ENCODE measurements at places on chromosomes 5 and 9.

DNA sequence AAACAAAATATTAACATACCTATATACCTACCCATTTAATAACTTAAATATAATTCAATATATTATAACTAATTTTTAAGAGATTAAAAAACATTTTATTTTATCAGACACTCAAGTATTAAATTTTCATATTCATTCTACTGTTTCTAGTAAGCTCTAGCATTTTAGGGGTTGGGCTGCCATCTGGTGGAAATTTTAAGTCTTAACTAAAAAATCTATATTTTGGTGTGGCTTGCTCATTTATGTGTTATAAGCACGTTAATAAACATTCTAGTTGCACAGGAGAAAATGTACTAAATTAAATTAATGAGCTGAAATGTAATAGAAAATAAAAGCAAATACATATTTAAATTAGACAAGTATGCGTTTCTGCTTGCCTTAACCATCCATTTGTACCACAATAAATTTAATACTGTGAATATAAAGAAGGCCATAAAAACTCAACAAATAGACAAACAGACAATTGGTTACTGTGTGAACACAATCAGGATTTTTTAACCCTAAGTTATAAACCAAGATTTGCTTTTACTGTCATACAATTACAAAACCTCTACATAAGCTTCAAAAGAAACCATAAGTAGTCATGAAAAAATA, 1728.3 kb upstream of the CDH9 start:
- DNase-seq, result no peak

DNA sequence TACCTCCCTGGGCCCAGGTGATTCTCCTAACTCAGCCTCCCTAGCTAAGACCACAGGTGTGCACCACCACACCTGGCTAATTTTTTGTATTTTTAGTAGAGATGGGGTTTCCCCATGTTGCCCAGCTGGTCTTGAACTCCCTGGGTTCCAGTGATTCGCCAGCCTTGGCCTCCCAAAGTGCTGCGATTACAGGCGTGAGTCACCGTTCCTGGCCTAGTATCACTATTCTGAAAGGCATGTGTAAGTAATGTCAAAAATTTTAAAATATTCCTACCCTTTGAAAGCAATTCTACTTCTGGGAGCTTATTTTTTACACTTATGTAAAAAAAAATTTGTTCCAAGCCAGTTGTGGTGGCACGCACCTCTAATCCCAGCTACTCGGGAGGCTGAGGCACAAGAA, 27.1 kb upstream of the TLE1 start:
- DNase-seq, result no peak

DNA sequence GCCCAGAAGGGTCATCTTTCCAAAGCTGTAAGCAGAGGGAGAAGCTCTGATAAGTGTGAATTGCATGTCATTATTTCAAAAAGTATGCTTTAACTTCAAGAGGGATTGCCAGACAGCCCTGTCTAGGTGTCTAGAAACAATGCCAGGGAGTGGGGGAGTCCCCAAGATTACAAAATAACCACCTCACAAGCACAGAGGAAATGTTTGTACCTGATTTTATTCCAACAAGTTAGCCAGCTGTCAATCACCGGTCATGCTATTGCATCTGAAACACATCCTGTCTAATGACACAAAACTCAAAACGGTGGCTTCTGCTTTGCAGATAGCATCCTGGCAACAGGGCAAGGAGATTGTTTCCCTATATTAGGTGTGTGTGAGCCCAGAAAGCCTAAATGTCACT, 154.2 kb upstream of the WWC1 start:
- no peak for DNase-seq

- no peak for DNase-seq
Observed at GRCh38 chr9:127014910-127015540, 100.4 kb downstream of the RALGPS1 start.

DNA sequence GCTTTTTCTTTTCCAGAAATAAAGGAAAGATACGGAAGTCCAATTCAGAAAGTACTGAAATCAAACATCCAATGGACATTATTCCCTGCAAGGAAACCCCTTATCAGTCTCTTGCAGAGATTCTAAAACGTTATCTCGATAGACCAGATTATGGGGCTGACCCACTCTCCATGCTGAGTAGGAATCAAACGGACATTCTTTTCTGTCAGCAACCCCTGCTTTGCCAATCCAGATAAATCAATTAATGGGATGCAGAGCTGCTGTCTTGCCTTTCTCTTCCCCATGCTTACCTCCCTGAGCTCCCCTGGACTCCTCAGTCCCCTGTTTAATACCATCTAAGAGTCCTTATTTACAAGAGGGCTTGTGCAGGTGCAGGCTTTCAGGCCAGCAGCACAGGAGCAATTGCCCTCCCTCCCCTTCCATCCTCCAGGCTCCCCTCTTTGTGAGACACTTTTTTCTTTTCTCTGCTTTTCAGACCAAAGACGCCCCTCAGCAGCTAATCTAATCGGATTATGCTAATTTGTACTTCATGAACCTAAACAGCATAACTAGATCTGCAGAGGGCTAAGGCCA, 14.2 kb downstream of the TAL2 start:
- no peak for DNase-seq

GRCh38 chr5:88805151-88805784, 77.7 kb downstream of the MEF2C start:
- no peak for DNase-seq

GRCh38 chr9:130770679-130771442, 64.2 kb upstream of the ABL1 start:
- DNase-seq, result peak; percentile 55

- peak; percentile 78 for DNase-seq
Observed at GRCh38 chr5:139668064-139668880, 20.1 kb downstream of the CXXC5 start.

GRCh38 chr9:99824378-99825171, 2.9 kb downstream of the NR4A3 start:
- peak; percentile 86 for DNase-seq

DNA sequence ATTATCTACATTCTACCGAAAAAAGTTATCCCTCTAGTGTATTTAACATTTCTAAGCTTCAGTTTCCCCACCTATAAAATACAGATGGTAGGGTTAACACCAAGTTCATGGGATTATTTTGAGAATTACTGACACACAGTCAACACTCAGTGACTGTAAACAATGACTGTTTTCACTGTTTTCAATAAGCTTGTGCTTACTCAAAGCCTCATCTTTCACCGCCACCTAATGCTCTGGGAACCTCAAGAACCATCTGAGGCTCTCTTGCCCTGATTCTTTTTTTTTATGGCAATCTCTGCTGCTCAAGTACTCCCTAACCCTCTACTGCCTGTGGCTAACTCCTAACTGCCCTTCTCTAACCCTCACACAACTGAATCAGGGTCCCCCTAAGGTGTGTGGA, 59.6 kb downstream of the SETX start:
- no peak for DNase-seq

DNA sequence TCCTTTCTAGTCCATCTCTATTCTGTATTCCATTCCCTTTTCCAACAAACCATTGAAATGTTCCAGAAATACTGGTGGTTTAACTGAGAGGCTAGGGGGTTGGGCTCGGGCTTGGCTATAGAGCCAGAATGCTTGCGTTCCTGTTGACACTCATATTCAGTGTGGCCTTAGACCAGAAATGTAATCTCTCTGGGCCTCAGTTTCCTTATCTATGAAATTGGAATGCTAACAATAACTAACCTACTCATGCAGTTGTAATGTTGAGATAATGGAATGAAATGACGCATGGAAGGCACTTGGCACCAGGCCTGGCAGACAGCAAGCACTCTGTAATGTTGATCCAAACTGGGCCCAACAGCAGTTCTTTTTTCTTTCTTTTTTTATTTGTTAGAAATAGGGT, 26.8 kb downstream of the JADE2 start:
- DNase-seq, result no peak

DNA sequence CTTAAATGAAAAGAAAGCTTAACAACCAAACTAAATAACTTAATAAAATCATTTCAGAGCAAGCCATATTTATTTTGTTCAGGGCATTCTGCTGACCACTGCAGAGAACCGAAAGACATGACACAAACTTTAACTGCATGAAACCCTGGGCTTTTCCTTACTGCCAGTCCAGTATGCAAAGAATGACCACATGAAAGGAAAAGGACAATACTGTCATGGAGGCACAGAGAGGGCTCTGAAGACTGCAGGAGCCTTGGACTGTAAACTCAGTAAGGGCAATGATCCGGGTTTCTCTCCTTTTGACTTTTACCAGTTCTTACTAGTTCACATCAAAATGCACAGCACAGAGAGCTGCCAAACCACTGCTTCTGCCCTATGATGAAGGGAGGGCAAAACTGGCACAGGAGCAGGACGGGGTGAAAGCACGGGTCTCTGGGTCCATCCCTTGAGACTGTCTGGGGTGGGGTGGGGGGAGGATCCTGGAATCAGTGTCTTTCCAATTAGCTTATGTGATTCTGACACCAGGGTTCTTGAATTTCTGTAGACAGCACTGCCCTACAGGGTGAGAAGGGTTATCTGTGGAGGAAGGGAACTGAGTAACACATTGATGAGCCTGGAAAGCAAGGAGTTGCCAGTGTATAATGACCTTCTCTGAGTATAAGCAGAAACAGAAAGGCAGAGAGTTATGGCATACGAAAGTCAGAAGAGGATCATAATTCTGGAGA, 44.7 kb downstream of the RNF130 start:
- DNase-seq, result no peak

DNA sequence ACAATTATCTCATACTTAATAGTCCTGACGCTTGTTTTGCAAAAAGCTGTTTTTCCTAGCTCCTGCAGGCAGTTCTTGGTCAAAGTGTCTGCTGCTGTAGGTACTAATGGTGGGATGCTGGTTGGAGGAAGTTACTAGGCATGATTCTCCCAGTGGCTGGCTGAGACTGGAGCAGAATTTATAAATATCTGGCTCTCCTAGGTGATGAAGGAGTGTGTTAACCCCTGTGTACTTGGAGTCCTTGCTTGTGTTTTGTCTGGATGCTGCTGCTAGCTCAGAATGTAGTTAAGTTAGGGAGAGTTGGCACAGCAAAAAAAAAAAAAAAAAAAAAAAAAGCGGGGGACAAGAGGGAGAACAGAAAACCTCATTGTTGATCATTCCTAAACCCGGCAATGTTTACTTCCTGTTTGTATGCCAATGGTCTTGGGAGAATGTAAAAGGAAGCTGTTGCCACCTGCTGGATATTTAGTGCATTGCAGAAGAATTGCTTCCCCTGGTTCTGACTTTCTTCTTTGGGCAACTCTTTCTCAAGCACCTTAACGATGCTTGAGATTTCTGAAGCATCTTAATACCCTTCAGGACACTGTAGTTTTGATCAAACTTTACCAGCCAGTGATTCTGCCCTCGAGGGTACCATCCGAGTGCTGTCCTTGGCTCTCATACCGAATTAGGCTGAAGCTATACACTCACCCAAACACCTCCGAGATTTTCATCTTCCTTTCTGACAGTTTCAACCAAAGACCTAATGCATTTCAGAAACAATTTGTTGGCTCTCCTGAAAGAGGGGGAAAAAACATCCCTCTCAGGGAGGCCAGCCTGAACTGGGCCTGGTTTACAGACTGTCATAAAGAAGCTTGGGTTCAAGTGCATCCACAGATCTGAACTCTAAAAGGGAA, 71.7 kb upstream of the WWC1 start:
- DNase-seq, result peak; percentile 75

- DNase-seq, result no peak
Observed at GRCh38 chr5:179870403-179870903, 11.8 kb upstream of the MRNIP start.

- no peak for DNase-seq
Observed at GRCh38 chr9:35688558-35689541, 875 bp downstream of the TPM2 start.

- no peak for DNase-seq
Observed at GRCh38 chr5:164191240-164191639, 685.8 kb downstream of the MAT2B start.

- no peak for DNase-seq
Observed at GRCh38 chr9:93679536-93680442, 103.4 kb downstream of the PHF2 start.

DNA sequence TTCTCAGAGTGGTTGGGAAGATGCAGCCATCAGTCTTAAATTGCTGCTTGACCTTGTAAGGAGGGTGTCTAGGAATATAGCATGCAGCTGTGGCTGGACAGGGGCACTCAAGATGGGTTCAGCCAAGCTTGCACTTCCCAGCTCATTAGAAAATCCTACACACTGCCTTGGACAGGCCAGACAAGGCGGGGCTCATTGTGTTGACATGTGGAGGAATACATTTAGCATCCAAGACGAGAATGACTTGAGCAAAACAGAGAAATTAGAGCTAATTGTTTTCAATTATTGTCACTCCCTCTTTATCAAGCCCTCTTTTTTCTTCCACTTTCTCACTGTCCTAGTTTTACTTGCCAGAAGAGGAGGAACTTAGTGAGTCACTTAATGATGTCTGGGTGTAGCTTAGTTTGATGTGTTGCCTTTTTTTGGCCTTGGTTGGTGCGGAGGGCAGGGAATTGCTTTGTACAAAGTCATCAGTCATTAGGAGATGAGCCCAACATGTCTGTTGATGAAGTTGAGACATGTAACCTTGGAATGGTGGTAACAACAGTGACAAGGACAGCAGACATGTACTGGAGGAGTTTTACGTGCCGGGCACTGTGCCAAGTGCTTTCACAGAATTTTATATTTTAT, 1219.3 kb upstream of the WWC1 start:
- DNase-seq, result no peak

DNA sequence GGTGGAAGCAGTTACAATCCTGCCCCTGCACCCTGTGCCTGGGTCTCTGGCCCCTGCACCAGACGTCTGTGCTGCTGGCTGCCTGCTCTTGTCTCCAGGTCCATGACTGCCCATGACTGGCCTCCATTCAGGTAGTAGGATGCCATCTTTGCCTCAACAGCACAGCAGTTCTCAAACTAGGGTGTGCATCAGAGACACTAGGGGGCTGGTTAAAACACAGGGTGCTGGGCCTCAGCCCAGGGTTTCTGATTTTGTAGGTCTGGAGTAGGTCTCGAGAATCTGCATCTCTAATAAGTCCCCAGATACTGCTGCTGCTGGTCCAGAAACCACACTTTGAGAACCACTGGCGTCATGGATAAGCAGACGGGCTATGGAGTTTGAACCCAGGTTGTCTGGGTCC, 24.0 kb downstream of the COL15A1 start:
- DNase-seq, result no peak

GRCh38 chr9:35690614-35691333, 1.0 kb upstream of the TPM2 start:
- DNase-seq, result peak; percentile 71

- no peak for DNase-seq
Observed at GRCh38 chr5:62077823-62078550, 228.0 kb upstream of the KIF2A start.
